Activated T-cell treated with anti-CD3 and anti-CD28 coated beads for 48 hours (primary cell): ENCODE measurements at places on chromosomes 5 and 9.

- DNase-seq = no peak
Observed at GRCh38 chr9:80883826-80884579, 805.3 kb downstream of the TLE1 start.

GRCh38 chr9:71037521-71037920, 83.9 kb downstream of the TRPM3 start:
- DNase-seq = no peak

- DNase-seq = no peak
Observed at GRCh38 chr9:108167136-108167900, 677.7 kb upstream of the KLF4 start.

DNA sequence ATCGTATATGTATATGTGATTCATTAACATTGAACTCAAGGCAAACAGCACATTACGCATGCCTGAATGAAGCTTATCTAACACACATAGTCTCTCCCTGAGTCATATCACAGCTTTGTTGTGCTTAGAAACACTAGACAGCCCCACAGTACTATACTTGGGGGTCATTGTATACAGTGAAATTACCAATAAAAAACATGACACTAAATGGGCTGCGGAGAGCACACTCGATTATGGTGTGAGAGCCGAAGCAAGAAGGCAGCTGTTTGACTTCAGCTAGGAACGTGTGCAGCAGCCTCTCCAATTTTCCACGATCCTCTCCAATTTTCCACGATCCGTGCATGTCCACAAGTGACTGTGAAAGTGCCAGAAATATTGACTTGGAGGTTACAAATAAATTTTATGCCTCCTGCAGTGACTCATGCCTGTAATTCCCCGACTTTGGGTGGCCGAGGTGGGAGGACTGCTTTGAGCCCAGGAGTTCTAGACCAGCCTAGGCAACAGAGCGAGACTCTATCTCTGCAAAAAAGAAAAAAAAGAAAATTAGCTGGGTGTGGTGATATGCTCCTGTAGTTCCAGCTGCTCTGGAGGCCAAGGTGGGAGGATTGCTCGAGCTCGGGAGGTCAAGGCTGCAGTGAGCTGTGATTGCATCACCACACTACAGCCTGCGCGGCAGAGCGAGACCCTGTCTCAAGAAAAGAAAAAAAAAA, 102.4 kb downstream of the DAPK1 start:
- DNase-seq = no peak

DNA sequence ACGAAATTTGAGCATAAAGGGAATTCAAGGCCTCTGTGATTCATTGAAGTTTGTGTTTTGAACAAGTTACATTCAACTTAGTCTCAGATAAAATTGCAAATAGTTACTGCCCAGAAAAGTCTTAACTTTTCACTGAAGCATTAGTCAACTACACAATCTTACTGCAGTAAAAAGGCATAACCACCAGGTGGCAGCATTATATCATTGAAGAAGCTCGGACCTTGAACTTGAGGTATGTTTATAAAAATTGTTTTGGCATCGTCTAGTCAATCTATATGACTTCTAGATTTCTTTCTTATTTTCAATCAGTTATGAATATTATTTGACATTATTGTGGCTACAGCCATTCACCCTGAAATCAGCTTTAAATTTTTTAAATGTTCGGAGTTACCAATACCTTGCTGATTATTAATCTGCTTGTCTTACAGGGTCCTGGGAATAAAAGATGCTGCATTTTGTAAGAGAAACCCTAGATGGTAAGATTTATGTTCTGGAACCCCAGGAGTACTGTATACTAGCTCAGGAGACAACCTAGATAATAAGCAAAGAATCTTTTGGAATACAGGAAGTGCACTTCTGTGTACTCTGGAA, 83.9 kb upstream of the GRAMD2B start:
- DNase-seq = no peak

GRCh38 chr5:1634337-1634661, 110.5 kb upstream of the LPCAT1 start:
- DNase-seq = no peak

- no peak for DNase-seq
Observed at GRCh38 chr9:127204771-127205470, 59.7 kb upstream of the GARNL3 start.

GRCh38 chr5:135761746-135762145, 72.7 kb upstream of the SLC25A48 start:
- DNase-seq = no peak
